GM23248 (cell line): ENCODE measurements at places on chromosomes 1 and 21. TPM values are rescaled to one million over a fixed set of nuclear protein-coding genes. Genes with fewer than 3 reads are reported as not detected.

The WNT4 gene
- 0.13 and 0.32 TPM in 2 replicates for total RNA-seq

The ALX3 gene
- total RNA-seq = not detected in 2 replicates

The CLIC6 gene
- total RNA-seq = not detected in 2 replicates

The DNAJC11 gene
- 23.4 and 28.9 TPM in 2 replicates for total RNA-seq

The MYOG gene
- not detected in 2 replicates for total RNA-seq

The STYXL2 gene
- not detected in 2 replicates for total RNA-seq

The FOXD2 gene
- total RNA-seq = 0.43 TPM in 1 of 2 replicates, not detected in the other

The KRTAP19-3 gene
- not detected in 2 replicates for total RNA-seq

The RAB42 gene
- 2.5 and 6.1 TPM in 2 replicates for total RNA-seq

The KIF17 gene
- 0.11 TPM in 1 of 2 replicates, not detected in the other for total RNA-seq
